NCI-H1092 (cell line): ENCODE measurements at places on chromosomes 16 and 17.

- no peak for DNase-seq
These were observed 38.4 kb downstream of the RANBP10 start for GRCh38 chr16:67767953-67768352.

DNA sequence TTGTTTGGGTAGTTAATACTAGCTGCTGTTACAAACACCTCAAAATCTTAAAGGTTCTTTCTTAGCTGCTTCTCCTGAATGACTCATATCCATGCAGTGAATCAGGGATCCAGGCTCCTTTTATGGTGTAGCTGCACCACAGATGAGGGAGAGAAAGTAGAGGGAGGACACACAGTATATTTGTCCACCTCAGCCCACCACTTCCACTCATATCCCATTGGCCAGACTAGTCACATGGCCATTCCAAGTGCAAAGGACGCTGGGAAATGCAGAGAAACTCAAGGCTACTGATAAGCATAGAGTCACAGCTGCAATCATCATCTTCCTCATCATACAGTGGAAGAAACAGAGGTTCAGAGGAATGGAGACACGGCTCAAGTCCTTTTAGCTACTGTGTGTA lies 63.8 kb downstream of the GSG1L start:
- no peak for DNase-seq

GRCh38 chr16:78211020-78211599 lies 111.7 kb downstream of the WWOX start:
- DNase-seq, result no peak

GRCh38 chr16:52537516-52537915 lies 9.4 kb downstream of the TOX3 start:
- DNase-seq, result no peak

GRCh38 chr16:85553436-85554113 lies 59.5 kb upstream of the GSE1 start:
- DNase-seq, result peak; percentile 56

DNA sequence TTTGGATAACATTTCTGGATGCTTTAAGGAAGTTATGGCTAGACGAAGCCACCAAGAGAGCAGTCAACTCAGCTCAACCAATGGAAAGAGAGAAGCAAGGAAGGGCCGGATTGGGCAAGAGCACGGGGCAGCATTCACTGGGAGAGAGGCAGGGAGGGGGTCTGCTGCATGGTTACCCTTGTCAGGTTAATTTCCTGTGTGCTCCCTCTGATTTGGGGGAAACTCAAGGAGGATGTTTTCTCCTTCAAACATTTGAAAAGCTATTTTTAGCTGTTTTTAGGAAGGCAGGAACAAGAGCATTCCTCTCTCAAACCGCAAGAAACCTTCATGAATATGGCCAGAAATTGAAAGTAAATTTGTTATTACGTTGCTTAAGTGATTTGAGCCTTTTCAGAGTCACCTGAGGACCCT lies 118.5 kb upstream of the ZFHX3 start:
- no peak for DNase-seq

GRCh38 chr16:2398520-2398919 lies 30.7 kb upstream of the CCNF start:
- no peak for DNase-seq

DNA sequence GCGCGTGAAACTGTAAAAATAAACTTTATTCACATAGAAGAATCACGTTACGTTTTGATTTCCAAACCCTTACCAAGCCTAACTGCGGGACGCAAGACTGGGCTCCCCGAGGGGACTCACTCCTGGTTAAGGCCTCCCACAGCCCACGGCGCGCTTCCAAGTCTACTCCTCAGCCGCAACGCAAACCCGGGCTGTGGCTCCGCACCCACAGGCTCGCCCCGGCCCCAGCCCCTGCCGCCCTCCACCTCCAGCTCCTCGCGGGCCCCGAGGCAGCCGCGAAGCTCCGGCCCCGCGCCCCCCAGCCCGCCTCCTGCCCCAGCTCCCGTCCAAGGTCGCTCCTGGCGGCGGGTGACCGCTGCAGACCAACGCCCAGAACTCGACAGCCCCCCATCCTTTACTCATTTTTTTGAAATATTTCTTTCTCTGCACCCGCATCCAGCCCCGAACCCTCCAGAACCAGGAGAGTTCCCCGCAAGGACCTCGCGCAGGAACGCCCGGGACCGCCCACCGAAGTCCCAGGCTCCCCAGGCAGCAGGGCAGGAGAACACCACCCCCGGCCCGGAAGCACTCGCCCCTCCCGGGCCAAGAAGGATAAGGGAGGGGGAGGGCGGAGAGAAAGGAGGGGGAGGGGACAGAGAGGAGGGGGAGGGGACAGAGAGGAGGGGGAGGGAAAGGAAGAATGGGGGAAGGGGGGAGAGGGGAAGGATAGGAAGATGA lies 912 bp downstream of the USP22 start:
- peak; percentile 32 for DNase-seq

DNA sequence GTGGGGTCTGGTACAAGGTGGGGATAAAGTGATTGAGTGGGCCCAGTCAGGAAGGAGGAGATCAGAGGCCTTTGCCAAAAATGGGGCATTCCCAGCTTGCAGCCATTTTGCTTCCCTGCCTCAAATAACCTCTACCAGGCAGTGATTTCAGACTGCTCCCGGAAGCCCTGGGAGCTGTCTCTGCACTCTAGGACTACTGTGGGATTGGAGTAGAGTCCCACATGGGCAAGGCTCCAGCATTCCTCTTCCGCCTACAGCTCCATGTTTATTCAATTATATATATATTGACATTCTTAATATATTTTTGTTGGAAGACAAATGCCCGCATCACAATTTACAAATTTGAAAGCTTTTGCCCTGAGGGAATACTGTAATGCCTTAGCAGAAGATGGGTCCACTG lies 13.5 kb downstream of the SUPT6H start:
- DNase-seq, result no peak

- DNase-seq, result no peak
These were observed 41.3 kb downstream of the ABCA10 start for GRCh38 chr17:69187294-69187693.

GRCh38 chr17:6959700-6960099 lies 36.1 kb upstream of the ALOX12 start:
- DNase-seq, result no peak

- DNase-seq, result no peak
These were observed 25.9 kb downstream of the BRIP1 start for GRCh38 chr17:61837175-61838051.

- peak; percentile 12 for DNase-seq
These were observed 2.4 kb upstream of the USP36 start for GRCh38 chr17:78842881-78843565.

DNA sequence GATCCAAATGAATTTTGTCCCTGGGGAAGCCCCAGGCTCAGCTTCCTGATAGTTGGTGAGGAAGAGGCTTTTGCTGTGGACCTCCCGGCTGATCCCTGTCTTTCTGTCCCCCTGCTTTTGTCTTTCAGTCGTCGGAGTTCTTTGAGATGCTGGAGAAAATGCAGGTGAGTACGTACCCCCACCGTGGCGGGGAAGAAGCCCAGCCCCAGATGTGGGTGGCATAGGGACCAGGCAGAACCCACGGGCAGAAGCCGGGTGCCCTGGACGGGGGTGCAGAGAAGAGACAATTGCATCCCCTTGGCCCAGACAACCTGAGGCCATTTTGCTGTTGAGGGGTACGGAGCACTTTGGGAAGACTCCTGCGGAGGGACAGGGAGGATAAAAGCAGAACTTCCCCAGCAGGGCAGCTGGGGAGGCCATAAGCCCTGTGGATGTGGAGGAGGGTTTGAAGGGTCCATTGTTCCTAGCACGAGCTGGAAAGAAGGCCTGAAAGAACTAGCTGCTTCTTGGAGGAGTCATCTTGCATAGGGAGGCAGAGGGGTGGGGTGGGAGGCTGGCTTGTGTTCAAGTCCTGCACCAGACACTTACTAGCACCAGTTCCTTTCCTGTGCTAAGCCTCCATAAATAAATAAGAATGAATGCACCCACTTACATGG lies 105.6 kb downstream of the OR1D5 start:
- no peak for DNase-seq

- DNase-seq, result no peak
These were observed 123.9 kb upstream of the CIBAR2 start for GRCh38 chr16:85235991-85236817.

GRCh38 chr16:30958175-30959079 lies 873 bp downstream of the SETD1A start:
- DNase-seq, result peak; percentile 61

DNA sequence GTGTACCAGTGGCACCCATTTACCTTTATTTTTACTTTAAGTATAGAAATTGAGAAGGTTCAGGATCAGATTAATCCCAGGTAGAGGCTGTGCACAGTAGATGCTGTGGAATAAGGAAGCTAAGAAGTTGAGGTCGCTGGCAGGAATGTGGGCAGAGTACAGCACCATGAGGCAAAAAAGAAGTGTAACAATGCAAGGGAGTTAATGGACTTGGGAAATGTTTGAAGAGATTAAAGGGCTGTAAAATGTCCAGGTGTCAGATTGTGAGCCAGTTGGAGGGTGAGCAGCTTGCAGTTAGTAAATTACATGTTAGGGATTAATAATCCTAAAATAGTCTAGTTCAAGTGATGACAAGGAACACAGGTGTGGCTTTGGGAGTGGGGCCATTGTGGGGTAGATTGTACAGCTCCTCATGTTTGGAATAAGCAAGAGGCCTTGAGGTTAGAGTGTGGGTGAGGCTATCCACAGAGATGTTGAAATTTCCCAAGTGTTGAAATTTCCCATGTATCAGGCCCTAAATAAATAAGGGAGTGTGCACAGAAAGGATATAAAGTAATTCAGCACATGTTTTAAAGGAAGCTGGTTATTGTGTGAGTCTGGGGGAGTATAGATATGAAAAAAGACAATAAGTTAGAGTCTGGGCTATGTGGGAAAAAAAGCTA lies 21.5 kb downstream of the TAT start:
- DNase-seq, result no peak

DNA sequence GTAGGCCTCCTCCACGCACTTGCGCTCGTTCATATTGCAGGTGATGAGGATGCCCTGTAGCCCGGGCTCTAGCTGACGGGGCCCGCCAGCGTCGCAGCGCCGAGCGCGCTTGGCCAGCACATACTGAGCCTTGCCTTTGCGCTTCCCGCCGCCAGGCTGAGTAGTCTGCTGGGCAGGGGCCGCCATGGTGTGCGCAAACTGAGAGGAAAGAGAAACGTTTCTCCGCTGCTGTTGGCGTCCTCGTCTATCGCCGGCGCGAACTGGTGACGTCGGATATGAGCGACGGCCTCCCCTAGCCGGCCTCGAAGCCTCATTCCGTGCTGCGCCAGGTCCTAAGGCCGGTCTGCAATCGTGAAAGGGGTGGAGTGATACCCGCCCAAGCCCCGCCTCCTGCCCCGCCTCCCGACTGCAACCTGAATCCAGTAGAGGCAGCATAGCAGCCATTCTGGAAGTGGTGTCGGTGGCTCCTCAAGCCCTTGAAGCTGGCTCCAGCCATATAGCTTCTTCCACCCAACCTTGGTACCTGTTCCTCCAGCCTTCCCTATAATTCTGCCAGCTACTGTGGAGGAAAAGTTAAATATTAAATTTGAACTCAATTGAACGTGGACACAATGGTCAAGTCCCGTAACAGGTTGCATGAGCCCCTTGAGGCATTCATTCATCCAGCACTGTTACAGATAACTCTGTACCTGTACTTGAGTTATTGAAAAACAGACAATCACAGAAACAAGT lies at the start of gene THUMPD1:
Gene THUMPD1, minus strand, starts transcription at position 265 of the 732 bp plus-strand sequence. Its CDS starts 79 bp downstream, at position 186.
- peak; percentile 95 for DNase-seq

DNA sequence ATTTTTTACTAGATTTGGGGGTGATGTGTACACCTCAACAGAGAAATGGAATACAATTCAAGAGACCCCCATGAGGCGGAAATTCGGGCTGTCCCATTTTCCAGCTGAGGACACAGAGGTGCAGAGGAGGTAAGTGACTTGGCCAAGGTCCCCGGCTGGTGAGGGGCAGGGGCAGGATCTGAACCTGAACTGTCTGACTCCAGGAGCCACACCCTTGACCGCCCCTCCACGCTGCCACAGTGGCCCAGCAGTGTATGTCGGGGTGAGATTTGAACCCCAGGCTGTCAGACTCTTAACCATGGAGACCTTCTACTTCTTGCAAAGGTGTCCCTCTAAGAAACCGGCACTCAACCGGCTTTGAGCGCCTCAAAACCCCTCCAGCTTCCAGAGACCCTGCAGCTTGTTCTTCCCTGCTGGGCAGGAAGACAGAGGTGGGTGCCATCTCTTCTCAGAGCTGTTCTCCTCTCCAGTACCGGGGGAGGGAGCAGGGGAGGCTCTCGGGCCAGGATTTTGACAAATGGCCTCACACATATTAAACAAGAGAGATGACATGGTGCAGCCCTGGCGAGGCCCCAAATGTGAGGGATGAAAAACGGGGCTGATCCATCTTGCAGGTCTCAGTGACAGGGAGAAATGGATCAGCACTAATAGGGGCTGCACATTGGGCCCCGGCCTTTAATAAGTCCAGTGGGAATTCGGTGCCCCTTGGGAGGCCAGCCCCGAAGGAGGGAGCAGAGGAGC lies 222.3 kb downstream of the GSG1L start:
- no peak for DNase-seq

DNA sequence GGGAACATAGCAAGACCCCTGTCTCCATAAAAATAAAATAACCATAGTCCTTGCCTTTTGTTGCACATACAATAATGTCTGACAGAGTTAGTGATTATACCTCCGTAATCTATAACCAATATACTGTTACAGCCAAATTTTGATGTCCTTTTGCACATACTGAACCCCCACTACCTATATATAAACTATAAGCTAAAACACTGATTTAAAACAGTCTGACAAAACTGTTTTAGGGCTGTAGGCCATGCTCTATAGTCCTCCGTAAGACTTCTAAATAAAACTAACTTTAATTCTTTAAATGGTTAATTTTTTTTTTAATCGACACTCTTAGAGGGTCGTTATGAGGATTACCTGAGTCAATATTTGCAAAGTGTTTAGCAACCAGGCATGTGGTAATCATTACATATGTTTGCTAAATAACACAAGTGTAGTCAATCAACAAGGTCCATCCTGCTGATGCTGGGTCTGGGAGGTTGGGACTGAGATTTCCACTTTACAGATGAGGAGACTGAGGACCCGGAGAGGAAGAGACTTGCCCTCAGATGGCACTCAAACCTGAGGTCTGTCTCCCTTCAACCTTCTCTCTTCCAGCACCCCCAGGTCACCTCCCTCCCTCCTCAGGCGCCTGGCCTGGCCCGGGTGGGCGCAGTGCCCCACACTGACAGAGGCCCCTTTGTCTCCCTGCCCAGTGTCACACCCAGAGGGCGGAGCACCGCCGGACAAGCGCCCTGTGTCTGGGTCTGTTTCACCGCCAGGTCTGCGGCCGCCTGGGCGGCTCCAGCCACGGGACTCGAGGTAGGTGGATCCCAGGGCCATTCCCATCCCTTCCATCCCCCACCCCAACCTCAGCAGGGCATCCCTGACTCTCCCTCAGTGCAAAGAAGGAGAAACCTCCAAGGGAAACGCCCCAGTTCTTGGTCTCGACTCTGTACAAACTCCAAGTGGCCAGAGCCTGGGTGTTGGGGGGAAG lies 10.3 kb downstream of the ZNF385C start:
- DNase-seq, result no peak

GRCh38 chr16:8346294-8346693 lies 244.0 kb downstream of the TMEM114 start:
- DNase-seq, result no peak
